ENCODE measurements at places on chromosomes 7 and 10. TPM values are rescaled to one million over a fixed set of nuclear protein-coding genes. Genes with fewer than 3 reads are reported as not detected.

GRCh38 chr10:79266543-79267312, 80.5 kb upstream of the PPIF start:
- H3K27ac ChIP-seq = peak overlapping the region; percentile 87
- H3K4me3 ChIP-seq = no peak overlapping the region
- no peaks in the 10 kb centered on the region for H3K27me3 ChIP-seq

The MMP21 gene
- total RNA-seq = not detected

GRCh38 chr7:142916508-142916907, 17.0 kb downstream of the TRPV5 start:
- no peak overlapping the region for H3K4me3 ChIP-seq
- no peaks in the 10 kb centered on the region for H3K36me3 ChIP-seq
- no peak for DNase-seq
- H3K27ac ChIP-seq = no peak overlapping the region

The UCMA gene
- not detected for total RNA-seq

The GRID2IP gene
- total RNA-seq = 0.07 TPM

The SPDYE2 gene
- not detected for total RNA-seq

The CDNF gene
- total RNA-seq = 2.0 TPM

DNA sequence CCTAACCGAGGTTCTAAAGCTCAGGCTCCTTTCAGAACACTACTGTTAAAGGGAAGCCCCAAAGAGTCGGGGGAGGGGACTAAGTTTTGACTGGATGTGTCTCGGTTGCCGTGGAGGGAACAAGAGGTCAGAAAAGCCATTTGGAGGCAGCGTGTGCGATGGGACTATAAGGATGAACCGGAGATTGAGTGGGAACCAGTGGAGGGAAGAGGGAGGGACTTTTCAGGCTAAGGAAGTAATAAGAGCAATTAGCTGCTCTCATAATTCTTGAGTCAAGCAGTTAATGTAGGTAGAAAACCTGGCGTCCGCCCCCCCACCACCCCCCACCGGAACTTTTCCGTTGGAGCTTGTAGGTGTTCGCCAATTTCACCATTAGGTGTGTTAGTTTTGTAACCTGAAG, 491 bp upstream of the AKAP9 start:
- no peaks in the 10 kb centered on the region for H3K36me3 ChIP-seq
- no peaks in the 10 kb centered on the region for H3K27me3 ChIP-seq
- peaks cover 5% of the 10 kb centered on the region for H3K4me1 ChIP-seq
- H3K4me3 ChIP-seq = peak overlapping the region; percentile 97

GRCh38 chr7:139918480-139918879, 89.4 kb downstream of the TBXAS1 start:
- DNase-seq = no peak
- no peak overlapping the region for H3K4me3 ChIP-seq
- H3K27me3 ChIP-seq = no peaks in the 10 kb centered on the region
- no peak overlapping the region for H3K27ac ChIP-seq

GRCh38 chr10:5411941-5412276, 448 bp upstream of the NET1 start:
- DNase-seq = no peak
- no peaks in the 10 kb centered on the region for H3K27me3 ChIP-seq
- H3K36me3 ChIP-seq = no peaks in the 10 kb centered on the region
- H3K4me3 ChIP-seq = peak overlapping the region; percentile 67
- no peaks in the 10 kb centered on the region for H3K4me1 ChIP-seq

DNA sequence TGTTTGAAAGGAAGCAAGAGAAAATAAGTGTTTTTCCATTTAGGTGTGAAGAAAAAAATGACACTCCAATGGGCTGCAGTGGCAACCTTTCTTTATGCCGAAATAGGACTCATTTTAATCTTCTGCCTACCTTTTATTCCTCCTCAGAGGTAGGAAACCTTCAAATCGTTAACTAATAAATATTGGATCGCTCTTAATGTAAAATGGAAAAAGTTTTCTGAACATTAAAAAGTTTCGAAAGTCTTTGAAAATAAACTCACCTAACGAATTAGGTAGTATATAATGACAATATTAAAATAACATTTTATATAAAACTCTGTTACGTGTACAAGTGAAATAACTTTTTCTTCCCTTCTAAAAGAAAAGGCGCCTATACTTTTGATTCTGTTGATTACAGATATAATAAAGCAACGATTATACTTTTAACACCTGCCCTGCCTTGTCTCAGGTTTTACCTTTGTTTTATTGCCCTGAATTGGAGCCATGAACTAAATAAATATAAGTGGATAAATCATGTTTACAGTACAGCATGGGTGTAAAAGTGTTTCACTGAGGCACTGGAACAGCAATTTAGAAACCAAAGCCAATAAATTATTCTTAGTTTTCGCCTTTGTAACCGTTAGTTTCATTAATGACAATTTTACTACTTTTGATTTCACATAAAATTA, 804 bp downstream of the BCAP29 start:
- no peaks in the 10 kb centered on the region for H3K27me3 ChIP-seq
- H3K4me3 ChIP-seq = peak overlapping the region; percentile 87
- peaks cover 8% of the 10 kb centered on the region for H3K36me3 ChIP-seq
- peak overlapping the region; percentile 88 for H3K27ac ChIP-seq
- DNase-seq = no peak

DNA sequence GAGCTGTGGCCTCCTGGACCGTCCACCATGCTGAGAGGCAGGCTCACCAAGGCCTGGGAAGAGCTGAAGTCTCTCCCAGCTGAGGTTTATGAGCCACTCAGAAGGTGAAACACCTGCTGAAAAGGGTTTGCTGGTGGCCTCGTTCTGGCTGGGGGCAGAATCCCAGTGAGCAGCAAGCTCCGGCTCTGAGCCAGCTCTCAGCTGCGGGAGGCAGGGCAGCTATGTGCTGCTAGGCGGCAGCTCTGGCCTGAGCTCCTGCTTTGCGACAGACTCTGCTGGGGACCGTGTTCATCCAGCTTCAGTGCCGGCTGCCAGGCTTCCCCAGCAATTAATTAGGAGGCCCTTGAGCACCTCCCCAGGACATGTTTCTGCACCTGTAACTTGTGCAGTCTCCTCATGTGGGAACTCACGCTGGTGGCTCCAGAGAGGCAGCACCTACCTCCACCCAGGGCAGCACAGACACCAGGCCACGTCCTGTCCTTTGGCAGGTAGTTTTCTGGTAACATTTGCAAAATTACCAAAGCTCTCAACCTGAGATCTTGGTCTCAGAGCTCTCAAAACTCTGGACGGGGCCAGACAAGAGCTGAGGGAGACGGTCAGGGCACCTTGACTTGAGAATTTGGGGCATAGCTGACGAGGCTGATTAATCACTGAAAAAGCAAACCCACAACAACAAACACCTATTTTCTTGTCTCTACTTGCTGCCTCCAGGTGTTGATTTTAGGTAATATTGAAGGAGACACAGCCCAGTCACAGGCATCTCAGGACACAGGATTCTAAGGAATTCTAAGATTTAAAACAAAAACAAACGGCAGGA, 185.0 kb downstream of the TCERG1L start:
- H3K27me3 ChIP-seq = no peaks in the 10 kb centered on the region
- no peaks in the 10 kb centered on the region for H3K36me3 ChIP-seq
- DNase-seq = no peak
- no peak overlapping the region for H3K4me3 ChIP-seq

DNA sequence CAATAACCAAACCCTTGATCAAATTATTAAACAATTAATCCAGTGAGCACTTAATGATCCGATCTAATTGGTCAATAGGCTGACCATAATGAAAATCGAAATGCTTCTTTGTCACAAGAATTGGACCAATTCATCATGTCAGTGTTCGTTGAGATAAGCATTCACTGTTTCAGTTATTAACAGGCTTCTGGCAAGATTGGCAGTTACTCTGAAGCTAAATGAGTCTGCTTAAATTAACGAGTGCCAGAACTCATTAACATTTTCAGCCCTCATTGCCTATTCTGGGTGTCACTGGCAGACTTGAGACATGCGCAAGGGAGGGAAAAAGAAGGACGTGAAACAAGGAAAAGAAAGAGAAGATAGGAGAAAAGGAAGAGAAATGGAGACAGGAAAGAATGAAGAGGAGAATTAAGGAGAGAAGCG, 30.7 kb upstream of the SLC26A3 start:
- no peak overlapping the region for H3K27ac ChIP-seq
- no peaks in the 10 kb centered on the region for H3K36me3 ChIP-seq
- no peaks in the 10 kb centered on the region for H3K4me1 ChIP-seq
- H3K27me3 ChIP-seq = peaks cover 4% of the 10 kb centered on the region
- DNase-seq = no peak

DNA sequence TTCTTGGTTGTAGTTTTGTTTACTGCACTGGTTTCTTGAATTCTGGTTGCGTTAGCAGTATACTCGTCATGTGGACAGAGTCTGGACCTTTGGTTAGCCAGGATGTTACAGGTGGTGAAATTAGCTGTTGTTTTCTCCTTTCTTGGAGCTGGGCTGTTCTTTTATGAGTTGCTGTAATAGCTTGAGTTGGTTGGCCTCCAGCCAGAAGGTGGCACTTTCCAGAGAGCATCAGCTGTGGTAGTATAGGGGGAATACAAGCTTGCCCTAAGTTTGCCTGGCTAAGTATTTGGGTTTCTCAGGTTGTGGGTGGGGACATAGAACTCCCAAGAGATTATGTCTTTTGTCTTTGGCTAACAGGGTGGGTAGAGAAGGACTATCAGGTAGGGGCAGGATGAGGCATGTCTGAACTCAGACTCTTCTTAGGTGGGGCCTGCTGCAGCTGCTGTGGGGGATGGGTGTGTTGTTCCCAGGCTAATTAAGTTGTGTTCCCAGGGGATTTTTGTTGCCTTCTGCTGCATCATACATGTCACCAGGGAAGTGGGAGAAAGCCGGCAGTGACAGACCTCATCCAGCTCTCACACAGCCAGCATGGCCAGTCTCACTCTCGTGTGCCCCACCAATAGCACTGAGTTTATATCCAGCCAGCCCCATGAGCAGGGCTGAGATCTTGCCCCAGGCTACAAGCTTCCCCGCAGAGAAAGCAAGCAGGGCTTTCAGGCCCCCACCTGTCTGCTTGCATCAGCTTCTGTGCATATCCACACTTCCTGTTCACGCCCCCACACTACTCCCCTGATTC, 246.7 kb upstream of the TPK1 start:
- no peaks in the 10 kb centered on the region for H3K36me3 ChIP-seq
- no peak for DNase-seq
- H3K4me3 ChIP-seq = no peak overlapping the region
- no peaks in the 10 kb centered on the region for H3K27me3 ChIP-seq
- no peak overlapping the region for H3K27ac ChIP-seq
- no peaks in the 10 kb centered on the region for H3K4me1 ChIP-seq

DNA sequence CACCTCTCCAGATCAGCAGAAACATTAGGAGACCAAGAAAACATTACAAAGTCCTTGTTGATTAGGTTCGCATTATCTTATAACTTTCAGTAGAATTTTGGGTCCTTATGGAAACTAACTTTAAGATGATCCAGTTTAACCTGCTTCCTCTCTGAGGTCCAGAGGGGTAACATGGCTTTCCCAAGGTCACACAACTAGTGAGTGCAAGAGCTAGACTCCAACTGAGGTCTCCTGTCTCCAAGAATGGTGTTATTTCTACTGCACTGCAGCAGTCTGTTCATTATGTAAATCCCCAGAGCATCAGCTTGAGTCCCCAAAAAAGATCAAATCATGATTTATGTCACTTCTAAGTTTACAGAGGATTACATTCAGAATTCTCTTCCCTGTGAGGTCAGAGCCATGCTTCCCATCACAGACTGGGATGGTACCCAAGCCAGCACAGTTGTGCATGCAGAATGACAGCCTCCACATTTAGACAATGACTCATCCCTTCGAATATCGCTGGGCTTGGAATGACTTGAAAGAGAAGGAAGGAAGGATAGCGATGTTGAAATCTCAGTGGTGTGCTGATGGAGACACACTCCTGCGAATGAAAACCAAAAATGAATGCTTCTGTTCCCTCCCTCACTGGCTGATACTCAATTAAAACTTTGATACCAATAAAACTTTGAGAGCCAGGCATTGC, 163.1 kb upstream of the PLXNA4 start:
- no peaks in the 10 kb centered on the region for H3K36me3 ChIP-seq
- peak; percentile 99 for DNase-seq
- no peaks in the 10 kb centered on the region for H3K27me3 ChIP-seq
- H3K4me1 ChIP-seq = peaks cover 37% of the 10 kb centered on the region

- peaks cover 17% of the 10 kb centered on the region for H3K4me1 ChIP-seq
- no peak overlapping the region for H3K4me3 ChIP-seq
- H3K36me3 ChIP-seq = no peaks in the 10 kb centered on the region
- no peak overlapping the region for H3K27ac ChIP-seq
- H3K27me3 ChIP-seq = no peaks in the 10 kb centered on the region
Measured at GRCh38 chr7:7564323-7564780, 2.3 kb upstream of the MIOS start.

DNA sequence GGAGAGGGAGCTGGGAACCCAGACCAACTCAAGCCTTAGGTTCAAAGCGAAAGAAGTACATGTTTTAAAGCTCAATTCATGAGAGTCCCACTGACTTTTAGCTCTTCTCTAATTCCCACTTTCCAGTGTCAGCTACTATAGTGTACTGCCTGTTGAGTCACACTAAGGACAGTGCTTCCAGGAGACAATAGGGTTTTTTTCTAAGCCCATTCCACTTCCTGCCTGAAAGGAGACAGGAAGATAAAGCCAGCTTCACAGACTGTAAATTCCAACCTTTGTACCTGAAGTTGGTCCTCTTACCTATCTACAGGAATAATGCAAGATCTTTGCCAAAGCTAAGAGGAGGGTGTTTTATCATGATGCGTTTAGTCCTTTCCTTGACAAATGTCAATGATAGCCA, 4.4 kb downstream of the MSRB2 start:
- peaks cover 2% of the 10 kb centered on the region for H3K4me1 ChIP-seq
- peak; percentile 2 for DNase-seq
- no peaks in the 10 kb centered on the region for H3K36me3 ChIP-seq
- no peak overlapping the region for H3K4me3 ChIP-seq

The TBX20 gene
- total RNA-seq = 1.1 TPM

The CH25H gene
- total RNA-seq = 0.22 TPM

The NFE2L3 gene
- total RNA-seq = 49.0 TPM

DNA sequence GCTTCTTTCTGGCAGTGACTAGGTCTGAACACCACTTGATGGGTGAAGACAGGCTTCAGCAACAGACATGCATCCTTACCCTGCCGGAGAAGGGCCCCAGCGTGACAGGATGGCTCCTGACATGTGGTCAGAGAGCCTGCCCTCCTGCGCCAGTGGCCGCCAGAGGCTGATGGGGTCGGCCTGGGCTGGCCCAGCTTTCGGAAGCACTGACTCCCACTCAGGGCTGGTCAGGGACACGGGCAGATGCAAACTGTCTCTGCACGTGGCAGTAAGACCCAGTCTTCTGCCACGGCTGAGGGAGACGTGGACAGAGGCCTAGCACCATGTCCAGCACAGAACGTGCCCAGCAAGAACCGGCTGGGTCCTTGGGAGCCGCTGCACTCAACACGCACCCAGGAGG, 10.2 kb downstream of the TUBGCP2 start:
- DNase-seq = no peak
- peaks cover 4% of the 10 kb centered on the region for H3K4me1 ChIP-seq
- H3K36me3 ChIP-seq = peaks cover 21% of the 10 kb centered on the region
- H3K27ac ChIP-seq = no peak overlapping the region
- H3K27me3 ChIP-seq = no peaks in the 10 kb centered on the region

The SLC16A9 gene
- total RNA-seq = 4.4 TPM

All from astrocyte (in vitro differentiated cells and primary cell).